Stimulated activated CD8-positive, alpha-beta memory T cell treated with anti-CD3 and anti-CD28 coated beads, Interleukin-4, amount 100 ng/mL, for 1 hour (primary cell): ENCODE measurements at places on chromosomes 6 and 20.
A peak's percentile ranks its signal among the peaks of the same experiment; 100 is the strongest.

DNA sequence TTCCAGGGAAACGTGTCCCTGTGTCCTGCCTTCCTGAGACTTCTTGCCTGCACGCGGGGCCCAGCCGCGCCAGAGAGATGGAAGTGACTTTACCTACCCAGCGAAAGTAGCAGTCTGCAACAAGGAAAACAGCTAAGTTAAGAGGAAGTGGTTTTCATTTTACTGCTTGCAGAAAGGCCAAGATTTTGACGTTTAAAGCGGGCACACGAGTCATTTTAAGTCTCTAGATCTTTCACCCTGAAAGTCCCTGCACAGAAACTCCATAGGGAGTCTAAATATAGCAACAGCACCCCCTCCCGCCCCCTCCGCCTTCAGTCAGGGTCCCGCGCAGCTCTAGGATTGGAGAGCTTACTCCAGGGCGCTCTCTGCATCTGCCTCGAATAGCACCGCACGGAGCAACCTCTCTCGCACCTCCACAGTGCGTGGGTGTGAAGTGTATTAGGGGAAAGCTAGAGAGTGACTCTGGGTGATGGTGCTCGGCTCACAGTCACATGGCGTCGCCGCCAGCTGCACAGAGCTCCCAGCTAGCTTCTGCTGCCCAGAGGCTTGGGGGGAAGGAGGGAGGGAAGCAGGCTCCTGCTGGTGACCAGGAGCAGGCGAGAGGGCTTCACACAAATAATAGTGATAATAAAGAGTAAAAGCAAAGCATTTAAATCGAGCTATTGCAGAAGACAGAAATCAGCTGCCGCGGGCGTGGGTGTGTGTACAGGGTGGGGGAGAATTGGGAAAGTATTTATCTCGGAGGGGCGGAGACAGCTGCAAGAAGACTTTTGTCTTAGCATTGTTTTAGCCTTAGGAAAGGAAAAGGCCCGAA, 1.8 kb upstream of the KCNQ5 start:
- peak; percentile 40 for DNase-seq

DNA sequence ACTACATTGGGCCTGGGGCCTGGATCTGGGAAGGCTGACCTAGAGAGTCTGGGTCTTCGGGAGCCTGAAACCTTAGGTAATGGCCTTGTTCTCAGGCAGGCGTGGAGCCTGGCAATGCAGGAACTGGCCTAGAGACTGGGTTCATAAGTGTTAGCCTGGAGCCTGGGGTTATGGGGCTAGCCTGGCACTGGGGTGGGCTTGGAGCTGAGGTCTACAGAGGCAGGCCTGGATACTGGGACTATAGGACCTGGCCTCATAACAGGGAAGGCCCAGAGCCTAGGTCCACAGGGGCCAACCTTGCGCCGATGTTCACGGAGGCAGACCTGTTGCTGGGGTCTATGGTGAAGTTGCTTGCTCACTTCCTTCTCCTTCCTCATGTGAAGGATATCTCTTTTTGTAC, 843.8 kb upstream of the GJE1 start:
- no peak for DNase-seq

GRCh38 chr20:63344616-63345327, 16.4 kb downstream of the CHRNA4 start:
- DNase-seq: no peak

GRCh38 chr6:155660251-155660977, 204.8 kb upstream of the NOX3 start:
- DNase-seq: no peak

- DNase-seq: no peak
These were observed 29.1 kb upstream of the CALHM6 start for GRCh38 chr6:116431964-116432595.

- DNase-seq: no peak
These were observed 54.2 kb upstream of the MLN start for GRCh38 chr6:33857932-33858475.

- no peak for DNase-seq
These were observed 60.6 kb upstream of the RIPOR2 start for GRCh38 chr6:24996269-24996836.

- DNase-seq: no peak
These were observed 170.0 kb upstream of the AGPAT4 start for GRCh38 chr6:161443848-161444247.

DNA sequence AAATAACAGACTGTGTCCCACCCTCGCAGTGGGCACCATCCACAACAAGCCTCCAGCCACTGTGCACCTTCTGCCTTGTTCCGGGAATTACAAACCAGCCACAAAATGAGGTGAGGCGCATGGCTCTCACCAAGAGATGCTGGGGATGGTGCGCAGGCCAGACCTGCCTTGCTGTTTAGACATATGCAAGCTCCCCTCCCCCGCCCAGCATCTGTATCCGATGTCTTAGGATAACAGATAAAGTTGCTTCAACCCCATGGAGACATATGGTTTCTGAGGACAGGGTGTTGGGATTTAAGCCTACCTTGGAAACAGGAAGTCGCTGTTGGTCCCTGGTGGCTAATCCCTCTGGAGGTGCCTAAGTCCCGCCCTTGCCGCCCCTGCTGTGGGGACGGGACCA, 50.4 kb upstream of the MPC1 start:
- DNase-seq: no peak

GRCh38 chr6:122631571-122632249, 21.5 kb downstream of the PKIB start:
- DNase-seq: no peak

DNA sequence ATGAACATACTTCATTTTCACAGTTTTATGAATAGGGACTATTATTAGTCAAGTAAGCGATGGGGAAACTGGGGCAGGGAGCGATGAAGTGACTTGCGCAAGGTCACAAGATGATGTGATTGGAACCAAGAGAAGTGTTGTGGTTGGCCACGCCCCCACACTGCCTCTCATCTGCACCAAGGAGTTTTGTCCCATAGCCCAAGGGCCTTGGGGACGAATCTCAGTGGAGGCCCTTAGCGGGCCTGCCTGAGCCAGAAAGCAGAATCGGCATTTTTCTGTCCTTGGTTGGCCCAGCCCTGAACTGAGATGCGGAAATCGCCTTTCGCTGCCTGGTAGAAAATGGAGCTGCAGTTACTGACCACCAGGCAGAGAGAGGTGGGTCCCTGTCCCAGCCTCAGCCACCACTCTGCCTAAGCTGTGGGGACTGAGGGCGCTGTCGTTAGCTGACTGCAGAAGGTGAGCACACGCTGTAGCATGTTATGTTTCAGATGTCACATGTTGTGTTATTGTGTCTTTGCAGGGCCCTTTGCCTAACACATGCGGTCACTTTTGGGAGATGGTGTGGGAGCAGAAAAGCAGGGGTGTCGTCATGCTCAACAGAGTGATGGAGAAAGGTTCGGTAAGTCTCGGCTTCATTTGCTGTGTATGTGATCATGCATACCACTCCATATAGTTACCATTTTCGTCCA, 57.8 kb downstream of the PTPN1 start:
- DNase-seq: no peak

DNA sequence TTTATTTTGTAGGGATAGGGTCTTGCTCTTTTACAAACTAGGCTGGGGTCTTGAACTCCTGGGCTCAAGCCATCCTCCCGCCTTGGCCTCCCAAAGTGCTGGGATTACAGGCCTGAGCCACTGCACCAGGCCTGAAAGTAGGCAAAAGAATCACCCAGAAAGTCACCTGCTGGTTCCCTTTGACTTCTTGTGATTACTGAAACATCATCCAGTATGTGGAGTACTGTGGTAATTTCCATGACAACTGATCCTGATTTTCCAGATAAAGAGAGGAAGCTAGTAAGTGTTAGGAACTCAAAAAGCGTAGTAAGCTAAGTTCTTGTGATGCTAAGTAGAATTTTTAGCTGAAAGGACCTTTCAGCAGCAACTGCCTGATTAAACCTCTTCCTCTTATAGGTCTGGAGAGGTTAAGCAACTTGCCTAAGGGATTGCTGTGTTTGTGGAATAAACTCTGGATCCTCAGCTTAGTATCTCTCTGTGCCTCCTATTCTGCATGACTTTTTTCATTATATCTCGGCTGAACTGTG, 16.8 kb downstream of the RALY start:
- no peak for DNase-seq

- DNase-seq: no peak
These were observed 165.4 kb upstream of the CITED2 start for GRCh38 chr6:139539852-139540251.

GRCh38 chr6:35552285-35552917, 39.7 kb upstream of the TULP1 start:
- peak; percentile 5 for DNase-seq

DNA sequence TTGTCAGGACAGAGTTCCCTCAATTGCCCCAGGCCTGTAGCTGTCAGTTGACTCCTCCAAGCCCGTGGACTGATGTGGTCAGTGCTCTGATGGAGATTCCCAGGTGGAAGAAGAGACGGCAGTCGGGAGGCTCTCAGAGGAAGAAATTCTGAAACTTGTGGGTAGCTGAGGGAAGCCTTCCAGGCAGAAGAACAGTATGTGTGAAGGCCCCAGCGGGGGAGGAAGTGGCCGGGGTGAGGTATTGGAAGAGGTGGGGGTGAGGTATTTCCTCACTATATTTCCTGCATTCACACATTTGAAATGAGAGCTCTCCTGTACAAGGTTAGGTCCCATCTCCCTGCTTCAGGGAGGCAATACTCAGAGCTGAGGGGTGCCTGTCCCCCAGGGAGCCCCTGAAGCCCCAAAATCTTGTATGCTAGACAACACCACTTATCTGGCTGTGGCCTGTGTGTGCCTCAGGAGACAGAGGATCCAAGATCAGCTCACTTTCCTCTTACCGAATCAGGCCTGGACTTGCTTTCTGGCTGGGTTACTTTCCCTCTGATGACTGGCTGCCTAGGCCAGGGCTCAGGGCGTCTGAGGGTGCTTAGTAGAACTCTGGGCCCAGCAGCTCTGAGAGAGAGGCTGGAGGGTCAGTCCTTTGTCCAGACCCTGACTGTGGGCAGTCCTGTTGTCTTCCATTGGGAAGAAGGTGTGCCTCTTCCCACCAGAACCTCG, 49.3 kb upstream of the MYL9 start:
- DNase-seq: peak; percentile 45

DNA sequence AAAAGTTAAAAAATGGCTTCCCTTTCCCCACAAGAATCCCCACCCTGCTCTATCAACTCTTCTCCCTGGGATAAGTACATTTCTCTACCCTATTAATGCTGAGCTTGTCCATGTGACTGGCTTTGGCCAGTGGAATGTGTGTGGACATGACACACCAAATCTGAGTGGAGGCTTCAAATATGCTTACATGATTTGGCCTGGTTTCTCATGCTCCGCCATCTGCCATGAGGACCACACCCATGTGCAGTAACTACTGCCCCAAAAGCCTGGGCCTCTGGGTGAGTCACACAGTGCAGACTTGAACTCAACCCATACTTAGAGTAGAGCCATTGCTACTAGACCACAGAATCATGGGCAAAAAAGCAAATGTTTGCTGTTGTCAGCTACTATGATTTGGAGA, 65.4 kb downstream of the PRND start:
- DNase-seq: no peak

- no peak for DNase-seq
These were observed 47.9 kb upstream of the ISM1 start for GRCh38 chr20:13173201-13173600.

GRCh38 chr20:54846948-54847347, 371.6 kb downstream of the DOK5 start:
- DNase-seq: no peak

- DNase-seq: no peak
These were observed 6.7 kb upstream of the IFT52 start for GRCh38 chr20:43583982-43584432.

DNA sequence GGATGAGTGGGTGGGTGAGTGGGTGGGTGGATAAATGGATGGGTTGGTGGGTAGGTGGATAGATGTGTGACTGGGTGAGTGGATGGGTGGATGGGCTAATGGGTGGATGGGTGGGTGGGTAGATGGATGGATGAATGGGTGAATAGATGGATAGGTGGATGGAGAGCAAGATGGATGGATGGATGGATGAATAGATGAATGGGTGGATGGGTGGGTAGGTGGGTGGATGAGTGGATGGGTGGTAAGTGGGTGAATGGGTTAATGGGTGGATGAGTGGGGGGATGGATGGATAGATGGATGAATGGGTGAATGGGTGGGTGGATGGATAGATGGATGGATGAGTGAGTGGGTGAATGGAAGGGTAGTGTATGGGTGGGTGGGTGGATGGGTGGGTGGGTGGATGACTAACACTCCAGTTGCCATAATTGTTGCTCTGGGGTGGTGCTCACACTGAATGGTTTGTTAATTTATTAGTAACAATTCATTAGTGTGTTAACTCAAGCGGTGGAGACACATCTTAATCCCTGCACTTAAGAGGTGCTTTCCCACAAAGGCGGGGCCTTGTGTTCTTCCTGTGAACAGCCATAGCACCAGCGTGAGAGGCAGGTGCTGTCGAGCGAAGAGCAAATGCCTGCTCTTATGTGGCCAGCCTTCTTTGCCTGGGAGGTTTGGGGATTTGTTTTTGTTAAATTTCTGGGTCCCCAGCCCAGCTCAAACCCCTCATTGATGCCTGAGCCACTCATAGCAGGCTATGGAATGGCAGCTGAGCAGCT, 4.9 kb upstream of the APCDD1L start:
- no peak for DNase-seq

DNA sequence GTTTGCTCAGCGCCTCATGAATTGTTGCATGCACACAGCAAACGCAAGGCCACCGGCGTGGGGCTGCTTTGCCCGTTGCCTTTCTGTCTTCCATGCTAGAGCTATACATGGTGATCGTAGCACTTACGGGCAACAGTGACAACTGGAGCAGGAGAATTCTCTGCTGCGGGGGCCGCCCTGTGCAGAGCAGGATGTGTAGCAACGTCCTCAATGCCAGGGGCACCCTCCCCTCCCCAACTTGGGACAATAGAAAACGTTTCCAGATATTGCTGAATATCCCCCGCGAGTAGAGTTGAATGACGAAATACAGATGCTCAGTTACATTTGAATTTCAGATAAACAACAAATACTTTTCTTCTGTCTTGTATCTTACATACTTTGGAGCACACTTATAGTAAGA, 198.7 kb downstream of the TFAP2C start:
- no peak for DNase-seq
